ENCODE measurements at places on chromosomes 4 and X. TPM values are rescaled to one million over a fixed set of nuclear protein-coding genes. Genes with fewer than 3 reads are reported as not detected.

DNA sequence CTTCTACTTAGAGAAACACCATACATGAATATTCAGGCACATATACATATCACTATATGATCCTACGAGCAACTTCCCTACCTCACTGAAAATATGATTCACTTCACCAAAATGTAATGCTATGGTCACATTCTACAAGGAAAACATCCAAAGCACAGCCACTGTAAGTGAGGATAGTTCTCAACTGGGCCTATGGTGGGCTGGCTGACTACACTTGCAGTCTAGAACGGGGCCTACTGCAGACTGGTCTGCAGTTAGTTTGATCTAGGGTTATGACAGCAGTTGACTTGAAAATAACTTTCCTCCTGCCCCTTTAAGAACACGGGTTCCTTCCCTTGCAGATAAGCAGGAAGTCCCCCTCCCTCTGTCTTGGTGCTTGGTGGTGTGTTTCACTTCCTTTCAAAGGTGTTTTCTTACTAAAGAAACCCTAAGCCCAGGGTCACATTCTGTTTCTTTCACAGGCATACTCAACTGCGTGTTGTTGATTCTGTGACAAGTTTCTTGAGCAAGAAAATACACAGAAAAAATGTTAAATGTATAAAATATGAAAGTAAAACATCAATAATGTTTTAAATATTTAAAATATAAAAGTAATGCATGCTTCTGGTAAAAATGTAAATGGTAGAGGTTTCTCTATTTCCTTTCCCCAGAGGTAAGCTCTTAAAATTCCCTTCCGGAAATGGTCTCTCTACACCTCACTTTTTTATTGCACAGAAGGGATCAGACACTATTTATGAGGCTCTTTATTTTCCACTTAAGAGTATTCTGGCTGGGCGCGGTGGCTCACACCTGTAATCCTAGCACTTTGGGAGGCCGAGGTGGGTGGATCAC is 18.0 kb upstream of the TMSB4X start:
- no peak for DNase-seq

- DNase-seq = no peak
Observed at GRCh38 chr4:15883610-15884243, 54.8 kb downstream of the FGFBP1 start.

ING2 gene
- 22.8 TPM for total RNA-seq

GRCh38 chr4:170399581-170400293 is 310.0 kb upstream of the AADAT start:
- peak; percentile 22 for DNase-seq

TMEM150C gene
- total RNA-seq = 0.14 TPM

ARMCX2 gene
- 77.1 TPM for total RNA-seq

DNA sequence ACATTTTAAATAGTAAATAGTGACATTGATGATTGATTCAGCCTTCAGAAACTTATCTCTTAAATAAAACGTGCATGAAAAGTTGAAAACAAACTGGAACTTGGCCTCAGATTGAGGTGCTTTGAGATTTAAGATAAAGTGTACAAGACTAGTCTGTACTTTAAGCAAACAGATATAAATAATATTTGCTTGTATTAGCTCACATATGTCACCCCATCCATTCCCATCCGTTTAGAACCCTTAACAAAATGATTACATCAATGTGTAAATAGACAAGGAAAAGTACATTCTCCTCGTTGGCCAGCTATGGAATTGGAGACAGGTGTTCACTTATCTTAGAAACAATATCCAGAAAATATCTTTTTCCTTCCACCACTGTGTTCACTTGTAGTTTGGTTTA is 130.8 kb downstream of the BANK1 start:
- no peak for DNase-seq

DNA sequence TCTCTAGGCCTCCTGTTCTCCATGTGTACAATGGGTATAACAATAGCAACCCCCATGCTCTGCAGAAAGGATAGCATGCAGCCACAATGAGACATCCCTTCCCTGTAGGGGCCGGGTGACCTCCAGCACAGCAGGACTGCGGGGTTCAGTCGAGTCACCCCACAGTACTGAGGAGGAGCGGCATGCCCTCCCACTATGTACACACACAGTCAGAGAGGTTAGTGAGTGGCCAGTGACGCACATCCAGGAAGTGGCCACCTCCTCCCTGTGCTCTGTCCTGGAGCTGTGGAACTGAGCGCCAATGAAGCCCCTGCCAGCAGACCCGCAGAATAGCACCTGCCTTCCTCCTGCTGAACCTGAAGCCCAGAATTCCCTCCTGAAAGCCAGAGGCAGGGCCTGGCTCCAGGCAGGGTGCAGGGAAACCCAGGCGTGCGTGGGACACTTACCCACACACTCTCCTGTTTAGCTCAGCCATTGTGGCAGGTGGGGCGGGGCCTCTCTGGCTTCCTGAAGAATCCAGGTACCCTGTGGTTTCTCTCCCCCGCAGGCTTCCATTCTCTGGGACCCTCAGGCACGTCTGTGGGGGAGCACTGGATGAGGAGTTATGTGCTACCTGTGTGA is 50.0 kb downstream of the WFS1 start:
- DNase-seq = no peak

DKC1 gene
- total RNA-seq = 20.4 TPM

DNA sequence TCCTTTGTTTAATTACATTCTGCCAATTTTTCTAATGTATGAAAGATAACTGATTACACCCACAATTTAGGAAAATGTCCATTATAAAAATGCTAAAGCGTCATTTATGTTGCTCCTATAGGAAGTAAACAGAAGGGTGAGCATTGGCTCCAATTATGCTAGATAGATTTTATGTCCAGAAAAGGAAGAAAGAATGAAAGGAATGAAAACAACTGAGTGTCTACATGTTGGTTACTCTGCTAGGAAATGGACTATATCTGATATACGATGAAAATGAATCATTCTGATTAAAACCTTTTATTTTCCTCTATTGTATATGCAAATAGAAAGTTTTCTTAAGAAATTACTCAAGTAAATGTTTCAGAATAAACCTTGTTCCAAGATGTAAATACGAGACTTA is 1.6 kb downstream of the ENAM start:
- DNase-seq = no peak

DNA sequence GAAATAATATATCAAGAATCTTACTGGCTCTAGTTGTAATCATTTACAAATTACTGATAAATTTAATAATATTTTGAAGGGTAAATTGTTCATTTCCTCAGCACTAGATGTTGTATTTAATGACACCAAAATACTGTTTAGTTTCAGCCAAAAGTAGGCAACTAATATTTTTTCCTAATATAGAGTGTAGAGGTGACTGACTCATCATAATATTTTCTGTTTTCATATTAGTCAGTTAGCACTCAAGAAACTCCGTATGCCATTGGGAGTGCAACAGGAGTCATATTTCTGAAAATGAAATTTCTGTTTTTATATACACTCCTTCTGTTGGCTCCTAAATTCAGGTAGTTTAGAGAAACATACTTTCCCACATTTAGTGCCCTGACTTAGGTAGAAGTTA is 36.6 kb upstream of the PTPN13 start:
- no peak for DNase-seq

DNA sequence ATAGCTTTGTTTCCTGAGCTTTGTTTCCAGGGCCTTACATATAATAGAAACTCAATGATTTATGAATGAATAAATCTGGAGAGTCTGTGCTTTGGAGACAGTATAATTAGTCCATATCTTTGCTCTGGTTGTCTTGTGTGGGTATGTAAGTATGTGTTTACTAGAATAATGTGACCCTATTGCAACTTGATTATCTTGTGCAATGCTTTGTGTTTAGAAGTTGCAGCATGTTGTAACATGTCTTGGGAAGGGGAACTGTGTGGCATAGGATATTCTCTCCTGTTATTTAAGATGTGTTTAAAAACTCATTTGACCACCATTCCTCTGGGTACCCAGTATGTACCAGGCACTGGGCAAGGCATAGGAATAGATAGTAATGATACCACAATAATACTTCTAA is 6.1 kb downstream of the SPATA18 start:
- no peak for DNase-seq

- DNase-seq = peak; percentile 41
Observed at GRCh38 chr4:158314756-158315487, 104.6 kb downstream of the TMEM144 start.

DNA sequence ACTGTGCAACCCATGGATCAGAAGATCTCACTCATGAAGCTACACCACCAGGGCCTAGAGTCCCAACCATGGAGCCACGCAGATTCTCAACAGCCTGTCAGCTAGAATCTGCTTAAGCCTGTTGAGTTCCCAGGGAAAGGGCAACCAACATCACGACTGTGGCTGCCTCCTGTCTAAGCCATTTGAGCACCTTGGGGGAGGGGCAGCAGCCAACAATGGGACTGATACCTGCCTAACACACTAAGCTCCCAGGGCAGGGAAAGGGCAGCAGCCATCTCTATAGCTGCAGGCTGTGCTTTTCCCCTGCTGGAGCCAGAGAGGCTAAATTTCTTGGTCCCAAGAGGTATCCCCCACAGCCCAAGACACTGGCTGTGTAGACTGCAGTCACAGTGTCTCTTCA is 96.5 kb upstream of the TCEAL2 start:
- no peak for DNase-seq

TAB3 gene
- total RNA-seq = 5.9 TPM

DNA sequence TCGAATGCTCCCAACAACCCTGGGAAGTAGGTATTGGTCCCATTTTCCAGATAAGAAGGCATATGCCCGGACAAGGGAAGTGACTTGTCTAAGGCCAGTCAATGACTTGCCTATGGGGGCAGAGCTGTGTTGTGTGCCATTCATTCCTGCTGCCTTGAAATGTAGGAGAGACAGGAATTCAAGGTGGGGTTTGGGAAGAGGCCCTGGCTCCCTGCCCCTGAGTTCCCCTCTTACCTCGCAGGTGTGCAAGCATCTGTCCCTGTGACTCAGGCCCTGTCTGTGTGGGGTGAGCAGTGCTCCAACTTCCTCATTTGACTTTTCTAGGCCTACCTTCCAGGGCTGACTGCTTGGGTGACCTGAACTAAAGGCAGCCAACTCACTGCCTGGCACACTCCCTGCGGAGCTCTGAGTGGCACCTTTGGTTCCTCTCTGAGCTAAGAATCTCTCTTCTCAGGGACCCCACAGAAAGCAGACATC is 5.1 kb downstream of the EFNB1 start:
- DNase-seq = no peak

DNA sequence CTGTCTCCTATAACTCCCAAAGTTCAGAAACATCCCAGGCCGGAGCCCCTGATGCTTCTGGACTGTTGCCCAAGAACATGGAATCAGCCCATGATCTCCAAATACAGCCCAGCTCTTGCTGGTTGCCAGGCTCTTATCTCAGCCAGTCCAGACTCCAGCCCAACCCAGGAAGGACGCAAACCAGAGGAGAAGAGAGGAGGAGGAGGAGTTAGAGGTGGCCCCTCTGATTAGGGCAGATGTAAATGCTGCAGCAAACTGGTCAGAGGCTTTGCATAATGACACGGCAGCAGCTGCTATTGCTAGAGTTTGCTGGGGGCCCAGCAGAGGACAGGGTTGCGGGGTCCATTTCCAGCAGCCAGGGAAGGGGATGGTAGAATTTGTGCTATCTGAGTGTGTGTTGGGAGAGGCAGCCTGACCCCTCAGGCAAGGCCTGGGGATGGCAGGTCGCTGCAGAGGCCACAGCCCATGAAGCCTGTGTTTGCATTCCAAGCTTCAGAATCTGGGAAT is 4.2 kb upstream of the OTUD5 start:
- DNase-seq = no peak

- no peak for DNase-seq
Observed at GRCh38 chrX:2360731-2361130, 140.0 kb downstream of the DHRSX start.

DNA sequence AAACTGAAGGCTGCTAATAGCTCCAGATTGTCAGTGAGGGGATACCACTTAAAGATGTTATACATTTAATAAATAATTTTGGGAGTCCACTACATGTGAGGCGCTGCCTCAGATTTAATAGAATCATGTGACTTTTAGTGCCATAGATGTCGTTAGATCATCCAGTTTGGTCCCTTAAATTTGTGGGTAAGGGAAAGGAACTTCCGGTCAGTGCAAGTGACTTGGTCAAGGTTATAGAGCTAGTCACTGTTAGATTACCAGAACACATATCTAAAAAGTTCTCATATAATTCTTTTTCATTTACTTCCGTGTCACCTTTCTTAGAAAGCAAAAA is 529 bp upstream of the UBA6 start:
- no peak for DNase-seq

- DNase-seq = no peak
Observed at GRCh38 chr4:15012017-15012788, 9.9 kb downstream of the CPEB2 start.

PABPC1L2A gene
- not detected for total RNA-seq

DNA sequence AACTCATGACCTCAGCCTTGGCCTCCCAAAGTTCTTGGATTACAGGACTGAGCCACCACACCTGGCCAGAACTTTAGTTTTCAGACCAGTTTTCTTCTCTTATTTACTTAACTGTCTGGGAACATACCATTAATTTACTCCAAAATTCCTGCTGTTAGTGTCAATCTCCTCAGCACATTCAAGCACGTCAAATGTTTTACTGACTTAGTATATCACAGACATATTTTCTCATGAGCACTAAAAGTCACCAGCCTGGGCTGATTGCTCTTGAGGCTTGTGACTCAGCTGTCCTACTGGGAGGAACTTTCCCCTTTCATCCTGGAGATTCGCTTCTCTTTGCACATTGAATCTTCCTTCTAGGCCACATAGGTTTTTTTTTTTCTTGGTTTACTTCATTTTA is 109.6 kb downstream of the PCDH18 start:
- DNase-seq = no peak

DNA sequence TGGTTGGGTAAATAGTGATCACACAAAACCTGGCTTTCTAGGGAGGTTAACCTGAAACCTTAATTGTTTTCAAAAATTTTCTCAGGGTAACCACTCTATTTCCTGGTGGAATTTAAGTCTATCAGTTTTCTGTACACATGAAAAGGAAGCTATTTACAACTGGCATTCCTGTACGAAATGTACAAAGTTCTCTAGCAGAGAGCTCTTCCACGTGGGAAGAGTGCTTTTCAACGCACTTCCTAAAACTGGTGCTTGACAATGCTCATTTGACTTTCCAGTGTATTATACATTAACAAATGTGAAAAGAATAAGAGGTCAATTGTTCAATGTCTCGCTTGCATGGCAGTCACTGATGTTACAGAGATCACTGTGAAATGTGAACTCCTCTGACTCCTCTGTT is 2.8 kb upstream of the SOD3 start:
- DNase-seq = no peak

- no peak for DNase-seq
Observed at GRCh38 chr4:87853891-87854290, 21.1 kb downstream of the MEPE start.

- no peak for DNase-seq
Observed at GRCh38 chr4:72809208-72809607, 240.2 kb upstream of the ADAMTS3 start.

- DNase-seq = no peak
Observed at GRCh38 chr4:14528918-14529317, 473.4 kb upstream of the CPEB2 start.

LDB2 gene
- total RNA-seq = not detected

NHSL2 gene
- total RNA-seq = 0.07 TPM

DNA sequence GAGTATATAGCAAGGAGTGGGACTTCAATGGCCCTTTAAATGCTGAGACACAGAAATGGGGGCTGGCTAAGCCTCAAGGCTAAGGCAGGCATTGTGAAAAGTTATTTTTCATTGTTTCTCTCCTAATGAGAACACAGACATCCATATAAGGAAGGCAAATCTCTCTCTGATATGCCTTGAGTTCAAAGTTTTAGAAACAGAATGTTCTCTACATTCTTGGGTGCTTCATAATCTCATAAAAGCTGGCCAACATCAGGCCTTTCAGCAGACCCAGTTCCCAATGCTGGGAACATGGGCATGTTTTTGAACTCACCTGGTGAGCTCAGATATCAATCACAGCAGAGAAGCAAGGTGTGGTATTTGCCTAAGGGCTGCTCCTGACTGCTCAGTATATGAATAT is 19.4 kb upstream of the RAB40A start:
- DNase-seq = no peak

GRCh38 chr4:56655209-56655626 is 25.9 kb downstream of the HOPX start:
- peak; percentile 10 for DNase-seq
